Activated gamma-delta T cell (primary cell): ENCODE measurements at places on chromosomes 2 and 18.

DNA sequence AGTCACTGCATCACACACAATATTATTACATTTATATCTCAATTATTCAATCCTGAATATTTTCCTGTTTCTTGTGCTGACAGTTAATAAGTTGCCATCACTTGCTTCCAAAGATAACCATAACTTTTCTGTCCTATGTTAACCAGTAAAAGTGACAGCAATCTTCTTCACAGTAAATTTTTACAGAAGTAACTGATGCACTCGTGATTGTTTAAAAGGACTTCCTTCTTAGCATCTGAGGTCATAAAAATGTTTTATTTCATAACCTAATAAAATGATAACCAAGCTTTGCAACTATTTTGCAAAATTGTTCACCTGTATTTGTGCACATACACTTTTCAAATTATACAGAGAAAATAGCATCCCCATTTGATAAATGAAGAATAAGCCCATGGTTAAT, 20.6 kb upstream of the ANKRD62 start:
- DNase-seq = no peak

DNA sequence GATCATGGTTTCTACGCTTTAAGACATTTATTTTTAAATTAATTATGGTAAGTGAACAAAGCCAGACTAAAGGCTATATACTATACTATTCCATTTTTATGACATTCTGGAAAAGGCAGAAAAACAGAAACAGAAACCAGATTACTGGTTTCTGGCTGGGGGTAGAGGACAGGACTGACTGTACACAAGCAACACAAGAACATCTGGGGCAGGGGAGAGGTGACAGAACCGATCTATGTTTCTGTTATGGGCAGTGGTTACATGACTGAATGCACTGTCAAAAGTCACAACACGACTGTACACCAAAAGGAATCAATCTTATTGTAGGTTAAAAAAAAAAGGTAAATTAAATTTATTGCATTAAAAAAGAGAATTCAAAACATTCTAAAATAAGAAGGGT, 64.7 kb downstream of the PTPN2 start:
- DNase-seq = no peak

DNA sequence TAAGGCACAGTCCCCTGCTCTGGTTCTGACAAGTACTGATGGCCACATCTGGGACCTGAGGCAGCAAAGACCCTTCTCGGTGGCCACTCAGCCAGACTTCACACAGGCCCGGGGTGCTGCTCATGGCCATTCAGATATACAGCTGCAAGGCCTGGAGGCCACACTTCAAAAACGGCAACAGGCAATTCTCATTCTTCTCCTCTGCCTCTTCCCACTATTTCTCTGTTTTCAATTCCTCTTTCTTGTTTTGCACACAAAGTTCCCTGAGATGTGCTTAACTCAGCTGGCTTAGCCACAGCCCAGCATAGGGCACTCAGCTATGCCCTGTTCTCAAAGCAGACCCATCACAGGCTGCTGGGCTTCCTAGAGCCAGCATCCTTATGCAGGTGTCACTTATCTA, 29.9 kb downstream of the PTPN18 start:
- no peak for DNase-seq

- no peak for DNase-seq
Measured at GRCh38 chr2:220041447-220041846, 414.0 kb downstream of the SLC4A3 start.

GRCh38 chr2:36451512-36451911, 95.9 kb downstream of the CRIM1 start:
- DNase-seq = no peak
